ENCODE measurements at places on chromosomes 12 and 14. TPM values are rescaled to one million over a fixed set of nuclear protein-coding genes. Genes with fewer than 3 reads are reported as not detected.

Gene KIF5A
- total RNA-seq: 0.18 TPM

Gene GALNT9
- total RNA-seq: 2.6 TPM

Gene OVCH1
- 0.29 TPM for total RNA-seq

Gene HOXC4
- total RNA-seq: 0.35 TPM

Gene BDKRB2
- 2.0 TPM for total RNA-seq

Gene TBC1D30
- 1.3 TPM for total RNA-seq

Gene IPO4
- 11.8 TPM for total RNA-seq

Gene ASPG
- 168 TPM for total RNA-seq

Gene PDE3A
- total RNA-seq: 66.8 TPM

Gene OR9K2
- not detected for total RNA-seq

Gene RNASE1
- 295 TPM for total RNA-seq

Gene PTHLH
- total RNA-seq: 0.41 TPM

DNA sequence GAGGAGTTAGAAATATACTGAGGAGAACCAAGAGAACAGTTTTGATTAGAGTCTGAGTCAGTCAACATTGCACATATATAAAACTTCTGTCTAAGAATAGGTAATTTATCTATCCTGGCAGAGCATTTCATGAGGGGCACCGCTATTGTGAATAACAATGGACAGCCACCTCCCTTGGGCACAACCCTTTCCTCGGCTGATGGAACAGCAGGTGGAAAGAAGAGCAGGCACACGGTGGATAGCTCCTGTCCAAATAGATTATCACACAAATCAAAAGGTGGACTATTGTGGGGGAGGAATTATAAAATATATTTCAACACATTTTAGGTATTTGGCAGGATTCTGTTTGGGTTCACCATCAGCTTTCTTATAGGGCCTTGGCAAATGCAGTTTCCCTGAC lies 84.0 kb upstream of the PTPRB start:
- no peak for DNase-seq

DNA sequence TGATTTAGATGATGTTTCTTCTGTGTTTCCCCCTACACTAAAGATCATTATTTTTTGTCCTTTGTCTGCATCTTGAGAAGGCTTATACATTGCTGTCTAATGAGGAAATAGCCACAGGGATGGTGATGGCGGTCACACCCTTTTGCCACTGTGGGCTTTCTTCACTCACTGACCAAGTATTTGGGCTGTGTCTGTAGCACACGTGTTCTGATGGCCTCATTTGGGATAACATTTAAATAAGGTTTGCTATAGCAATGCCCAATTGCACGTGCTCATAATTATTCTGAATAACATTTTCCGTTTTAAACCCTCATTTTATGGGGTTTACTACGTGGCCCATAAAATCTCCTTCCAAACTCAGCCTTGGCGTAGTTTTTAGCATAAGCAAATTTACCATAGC lies 230.3 kb upstream of the PRICKLE1 start:
- DNase-seq: no peak

GRCh38 chr12:236445-236844 lies 22.5 kb upstream of the SLC6A12 start:
- DNase-seq: no peak

- no peak for DNase-seq
Observed at GRCh38 chr14:22824711-22825359, 4.9 kb upstream of the MRPL52 start.

- no peak for DNase-seq
Observed at GRCh38 chr12:47707905-47708543, 2.2 kb upstream of the RPAP3 start.

- no peak for DNase-seq
Observed at GRCh38 chr14:100296106-100296651, 10.1 kb downstream of the SLC25A29 start.

- DNase-seq: no peak
Observed at GRCh38 chr14:22268875-22269274, 320.1 kb downstream of the DAD1 start.

DNA sequence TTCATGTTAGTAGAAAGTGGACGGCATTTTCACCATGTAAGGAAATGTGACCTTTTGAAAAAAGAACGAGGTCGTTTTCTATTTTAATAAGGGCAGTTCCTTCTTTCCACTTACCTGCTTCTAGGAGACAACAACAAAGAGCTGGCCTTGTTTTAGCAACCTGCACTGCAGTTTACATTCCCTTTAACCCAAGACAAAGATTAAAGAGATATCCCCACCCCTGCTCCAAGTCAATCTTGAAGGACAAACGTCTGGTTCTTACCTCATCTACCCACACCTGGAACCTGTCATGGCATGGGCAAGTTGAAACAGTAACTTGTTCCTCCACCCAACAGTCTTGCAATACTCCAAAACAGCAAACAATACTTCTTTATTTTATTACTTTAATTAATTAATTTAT lies 32.7 kb downstream of the ZCCHC8 start:
- DNase-seq: no peak

- no peak for DNase-seq
Observed at GRCh38 chr14:92990456-92991430, 67.8 kb downstream of the CHGA start.

DNA sequence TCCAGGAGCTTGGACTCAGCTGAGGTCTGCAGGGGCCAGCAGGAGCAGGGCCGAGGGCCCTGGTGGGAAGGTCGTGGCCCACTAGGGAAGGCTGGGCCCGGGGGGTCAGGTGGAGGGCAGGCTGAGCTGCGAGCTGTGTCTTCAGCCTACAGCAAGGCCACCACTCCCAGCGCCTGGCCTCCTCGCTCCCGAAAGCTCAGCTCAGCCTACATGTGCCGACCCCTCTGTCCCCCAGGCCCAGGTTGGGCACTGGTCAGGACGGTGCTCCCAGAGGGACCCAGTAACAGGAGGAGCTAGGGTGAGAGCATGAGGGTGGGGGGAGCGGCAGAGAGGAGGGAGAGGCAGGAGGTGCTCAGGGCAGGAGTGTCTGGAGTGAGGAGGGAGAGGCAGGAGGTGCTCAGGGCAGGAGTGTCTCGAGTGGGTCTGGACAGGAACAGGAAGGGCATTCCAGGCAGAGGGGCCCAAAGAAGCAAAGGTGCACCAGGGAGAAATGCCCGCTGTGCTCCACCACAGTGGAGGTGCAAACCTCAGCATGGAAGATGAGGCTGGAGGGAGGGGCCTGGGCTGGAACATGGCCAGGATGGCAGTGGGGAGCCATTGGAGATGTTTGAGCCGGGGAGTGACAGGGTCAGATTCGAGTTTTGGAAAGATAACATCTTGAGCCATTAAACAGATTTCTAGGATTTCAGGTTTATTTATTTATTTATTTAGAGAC lies 29.1 kb upstream of the GPR132 start:
- no peak for DNase-seq

DNA sequence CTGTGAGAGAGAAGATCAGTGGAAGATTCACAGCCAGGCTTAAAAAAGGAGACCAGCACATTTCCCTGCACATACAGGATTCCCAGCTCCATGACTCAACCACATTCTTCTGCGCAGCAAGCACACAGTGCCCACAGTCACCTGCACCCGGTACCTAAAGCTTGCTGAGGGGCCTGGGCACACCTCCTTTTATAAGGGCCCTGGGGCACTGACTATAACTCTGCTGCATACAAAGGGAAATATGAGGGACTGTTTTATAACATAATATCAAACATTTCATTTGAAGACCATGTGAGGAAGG lies 322.9 kb downstream of the DAD1 start:
- DNase-seq: no peak

DNA sequence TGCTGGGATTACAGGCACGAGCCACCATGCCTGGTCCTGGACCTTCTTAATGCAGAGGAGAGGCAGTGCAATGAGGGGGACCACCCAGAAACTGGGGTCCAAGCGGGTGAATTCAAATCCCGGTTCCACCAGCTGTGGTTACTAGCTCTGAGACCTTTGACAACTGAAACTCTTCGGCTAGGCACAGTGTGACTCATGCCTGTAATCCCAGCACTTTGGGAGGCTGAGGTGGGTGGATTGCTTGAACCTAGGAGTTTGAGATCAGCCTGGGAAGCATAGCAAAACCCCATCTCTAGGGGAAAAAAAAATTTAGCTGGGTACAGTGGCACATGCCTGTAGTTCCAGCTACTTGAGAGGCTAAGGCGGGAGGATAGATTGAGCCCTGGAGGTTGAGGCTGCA lies 5.0 kb upstream of the CD4 start:
- no peak for DNase-seq

DNA sequence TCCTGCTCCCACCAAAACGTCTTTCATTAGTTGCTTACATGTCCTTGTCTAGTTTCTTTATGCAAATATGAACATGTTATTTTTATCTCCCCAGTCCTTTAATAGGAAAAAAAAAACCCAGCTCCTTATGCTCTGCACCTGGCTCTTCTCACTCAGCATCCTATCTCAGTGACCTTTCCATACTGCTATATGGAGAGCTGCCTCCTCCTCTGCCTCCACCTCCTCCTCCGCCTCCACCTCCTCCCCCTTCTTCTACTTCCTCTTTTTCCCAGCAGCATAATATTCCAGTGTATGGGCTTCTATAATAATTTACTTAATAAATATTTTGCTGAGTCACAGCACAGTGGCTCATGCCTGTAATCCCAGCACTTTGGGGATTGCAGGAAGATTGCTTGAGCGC lies 31.5 kb downstream of the ABCB9 start:
- no peak for DNase-seq

DNA sequence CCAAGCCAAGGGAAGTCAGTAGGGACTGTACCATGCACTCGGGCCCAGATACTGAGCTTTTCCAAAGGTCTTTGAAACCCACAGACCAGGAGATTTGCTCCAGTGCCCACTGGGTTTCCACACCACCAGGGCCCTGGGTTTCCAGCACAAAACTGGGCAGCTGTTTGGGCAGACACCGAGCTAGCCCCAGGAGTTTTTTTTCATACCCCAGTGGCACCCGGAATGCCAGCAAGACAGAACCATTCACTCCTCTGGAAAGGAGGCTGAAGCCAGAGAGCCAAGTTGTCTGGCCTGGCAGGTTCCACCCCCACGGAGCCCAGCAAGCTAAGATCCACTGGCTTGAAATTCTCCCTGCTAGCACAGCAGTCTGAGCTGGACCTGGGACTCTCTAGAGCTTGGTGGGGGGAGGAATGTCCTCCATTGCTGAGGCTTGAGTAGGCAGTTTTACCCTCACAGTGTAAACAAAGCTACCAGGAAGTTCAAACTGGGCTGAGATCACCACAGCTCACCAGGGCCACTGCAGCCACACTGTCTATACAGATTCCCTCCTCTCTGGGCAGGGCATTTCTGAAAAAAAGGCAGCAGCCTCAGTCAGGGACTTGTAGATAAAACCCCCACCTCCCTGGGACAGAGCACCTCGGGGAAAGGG lies 793.7 kb downstream of the RPS29 start:
- no peak for DNase-seq

DNA sequence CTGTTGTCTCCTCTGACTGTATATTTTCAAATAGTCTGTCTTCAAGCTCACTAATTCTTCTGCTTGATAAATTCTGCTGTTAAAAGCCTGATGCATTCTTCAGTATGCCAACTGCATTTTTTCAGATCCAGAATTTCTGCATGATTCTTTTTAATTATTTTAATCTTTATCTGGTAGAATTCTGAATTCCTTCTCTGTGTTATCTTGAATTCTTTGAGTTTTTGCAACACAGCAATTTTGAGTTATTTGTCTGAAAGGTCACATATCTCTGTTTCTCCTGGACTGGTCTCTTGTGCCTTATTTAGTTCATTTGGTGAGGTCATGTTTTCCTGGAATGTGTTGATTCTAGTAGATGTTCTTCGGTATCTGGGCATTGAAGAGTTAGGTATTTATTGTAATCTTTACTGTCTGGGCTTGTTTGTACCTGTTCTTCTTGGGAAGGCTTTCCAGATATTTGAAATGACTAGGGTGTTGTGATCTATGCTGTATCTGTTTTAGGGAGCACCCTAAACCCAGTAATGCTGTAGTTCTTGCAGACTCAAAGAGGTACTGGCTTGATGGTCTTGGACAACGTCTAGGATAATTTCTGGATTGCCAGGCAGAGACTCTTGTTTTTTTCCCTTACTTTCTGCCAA lies 193.8 kb upstream of the NPAS3 start:
- DNase-seq: no peak

- DNase-seq: no peak
Observed at GRCh38 chr14:51410897-51411296, 170.8 kb downstream of the TMX1 start.

- DNase-seq: peak; percentile 49
Observed at GRCh38 chr12:56593909-56594621, 36.1 kb downstream of the BAZ2A start.

GRCh38 chr12:104703372-104703771 lies 246.6 kb downstream of the CHST11 start:
- no peak for DNase-seq

DNA sequence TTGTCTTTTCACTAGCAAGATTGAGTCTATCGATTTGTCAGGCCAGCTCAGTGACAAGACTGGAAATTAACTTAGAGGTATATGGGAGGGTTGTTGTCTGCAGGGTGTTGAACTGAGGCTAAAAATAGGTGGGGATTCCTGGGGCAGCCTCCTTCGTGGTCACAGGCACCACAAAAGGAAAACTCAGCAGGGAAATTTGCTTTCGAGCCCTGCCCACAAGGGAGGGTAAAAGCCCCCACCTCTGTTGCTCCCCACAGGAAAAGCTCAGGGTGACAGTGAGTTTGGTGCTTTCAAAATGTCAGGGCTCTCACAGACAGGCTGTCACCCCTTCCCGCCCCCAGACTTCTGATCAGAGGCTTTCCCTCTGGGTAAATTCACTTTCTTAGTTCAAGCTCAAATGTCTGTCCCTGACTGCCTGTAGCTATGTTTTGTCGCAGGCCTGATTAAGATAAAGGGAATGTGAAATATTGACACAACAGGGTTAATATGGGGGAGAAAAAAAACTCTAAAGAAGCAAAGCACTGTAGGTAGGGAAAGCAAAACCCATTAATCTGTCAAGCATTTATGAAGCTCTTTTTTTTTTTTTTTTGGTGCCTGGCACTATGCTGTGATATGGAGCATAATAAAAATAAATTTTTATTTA lies 11.7 kb upstream of the NFKBIA start:
- DNase-seq: no peak

- no peak for DNase-seq
Observed at GRCh38 chr14:73792481-73792880, 59.1 kb upstream of the PTGR2 start.

GRCh38 chr14:61379639-61380184 lies 58.3 kb downstream of the PRKCH start:
- no peak for DNase-seq

- no peak for DNase-seq
Observed at GRCh38 chr12:124434951-124435805, 132.2 kb downstream of the NCOR2 start.

GRCh38 chr14:65478017-65478416 lies 65.5 kb downstream of the FUT8 start:
- DNase-seq: no peak

GRCh38 chr12:128083132-128083729 lies 183.7 kb upstream of the TMEM132C start:
- no peak for DNase-seq

- no peak for DNase-seq
Observed at GRCh38 chr12:76762601-76762980, 1.3 kb upstream of the ZDHHC17 start.

GRCh38 chr14:51006781-51007211 lies 62.5 kb upstream of the PYGL start:
- DNase-seq: peak; percentile 41

Measured in left cardiac atrium (tissue), 4 donors.